Activated naive CD8-positive, alpha-beta T cell treated with anti-CD3 and anti-CD28 coated beads, Interleukin-2, amount 50 U/mL, for 24 hours (primary cell): ENCODE measurements at places on chromosomes 11 and 22.
A peak's percentile ranks its signal among the peaks of the same experiment; 100 is the strongest.

DNA sequence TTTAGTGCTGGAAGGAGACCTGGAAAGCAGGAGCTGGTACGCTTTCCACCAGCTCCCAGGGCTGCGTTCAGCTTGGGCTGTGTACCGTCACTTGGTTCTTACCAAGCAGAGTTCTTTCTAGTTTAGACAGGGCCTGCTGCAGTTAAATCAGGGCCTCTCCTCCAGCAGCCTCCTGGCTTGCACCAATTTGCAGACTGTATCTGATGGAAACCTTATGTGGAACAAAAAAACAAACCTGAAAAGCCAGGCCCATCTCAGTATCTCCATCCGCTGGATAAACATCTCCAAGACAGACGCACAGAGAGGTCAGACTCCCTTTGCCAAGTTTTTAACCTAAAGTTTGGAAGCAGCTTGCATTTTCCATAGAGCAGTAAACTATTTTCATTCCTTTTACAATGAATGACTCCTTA, 288.6 kb upstream of the SORL1-AS1 start:
- no peak for DNase-seq

DNA sequence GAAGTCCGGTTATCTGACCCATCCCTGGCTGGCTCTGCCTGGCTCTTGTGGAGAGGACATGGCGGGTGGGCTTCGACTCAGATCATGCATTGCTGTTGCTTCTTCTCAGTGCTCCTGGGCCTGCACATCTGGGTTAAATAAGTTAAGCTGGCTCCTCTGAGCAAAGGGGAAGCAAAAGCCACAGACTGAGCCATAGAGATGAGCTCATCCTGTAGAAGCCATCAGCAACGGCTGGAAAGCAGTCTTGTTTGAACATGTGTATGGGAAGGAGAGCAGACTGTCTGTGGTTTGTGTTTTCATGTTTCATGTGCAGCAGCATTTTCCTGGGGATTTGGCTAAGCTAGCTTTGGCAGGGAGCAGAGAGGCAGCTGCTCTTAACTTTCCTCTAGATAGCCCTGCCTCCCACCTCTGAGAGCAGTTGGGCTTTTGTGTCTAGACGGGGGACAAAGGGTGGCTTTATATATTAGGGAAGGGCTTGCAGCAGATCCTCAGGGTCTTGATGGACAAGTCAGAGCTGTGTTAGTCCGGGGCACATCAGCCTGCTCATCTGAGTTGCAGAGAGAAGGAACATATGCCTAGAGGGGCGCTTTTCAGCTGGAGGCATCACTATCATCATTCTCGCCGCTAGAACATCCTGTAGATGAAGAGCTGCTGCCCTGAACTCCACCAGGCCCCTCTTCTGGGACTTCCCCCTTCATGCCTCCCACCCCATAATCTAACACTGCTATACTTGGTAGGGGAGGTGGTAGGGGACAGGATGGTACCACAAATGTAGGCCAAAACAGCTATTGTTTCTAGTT, 14.9 kb downstream of the DCPS start:
- DNase-seq: peak; percentile 25

- no peak for DNase-seq
These were observed 37.2 kb upstream of the ACER3 start for GRCh38 chr11:76823481-76824028.

DNA sequence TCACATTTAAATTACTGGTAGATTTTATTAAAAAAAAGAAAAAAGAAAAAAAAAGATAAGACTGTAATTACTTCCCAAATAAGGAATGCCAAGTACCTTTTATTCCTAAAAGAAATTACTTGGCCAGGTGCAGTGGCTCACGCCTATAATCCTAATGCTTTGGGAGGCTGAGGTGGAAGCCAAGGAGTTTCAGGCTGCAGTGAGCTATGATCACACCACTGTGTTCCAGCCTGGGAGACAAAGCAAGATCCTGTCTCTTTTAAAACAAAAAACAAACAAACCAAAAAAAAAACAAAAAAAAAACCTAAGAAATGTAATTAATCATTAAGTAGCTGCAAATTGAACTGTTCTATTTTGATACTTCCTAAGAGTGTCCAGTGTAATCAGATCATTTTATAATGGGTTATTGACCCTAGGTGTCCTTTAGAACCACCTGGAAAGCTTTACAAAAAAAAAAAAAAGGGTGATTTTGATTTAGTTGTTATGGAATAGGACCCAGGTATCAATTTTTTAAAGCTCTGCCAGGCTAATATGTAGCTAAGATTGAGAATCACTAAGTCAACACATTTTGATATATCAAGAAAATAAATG, 10.8 kb downstream of the LIN7C start:
- no peak for DNase-seq

DNA sequence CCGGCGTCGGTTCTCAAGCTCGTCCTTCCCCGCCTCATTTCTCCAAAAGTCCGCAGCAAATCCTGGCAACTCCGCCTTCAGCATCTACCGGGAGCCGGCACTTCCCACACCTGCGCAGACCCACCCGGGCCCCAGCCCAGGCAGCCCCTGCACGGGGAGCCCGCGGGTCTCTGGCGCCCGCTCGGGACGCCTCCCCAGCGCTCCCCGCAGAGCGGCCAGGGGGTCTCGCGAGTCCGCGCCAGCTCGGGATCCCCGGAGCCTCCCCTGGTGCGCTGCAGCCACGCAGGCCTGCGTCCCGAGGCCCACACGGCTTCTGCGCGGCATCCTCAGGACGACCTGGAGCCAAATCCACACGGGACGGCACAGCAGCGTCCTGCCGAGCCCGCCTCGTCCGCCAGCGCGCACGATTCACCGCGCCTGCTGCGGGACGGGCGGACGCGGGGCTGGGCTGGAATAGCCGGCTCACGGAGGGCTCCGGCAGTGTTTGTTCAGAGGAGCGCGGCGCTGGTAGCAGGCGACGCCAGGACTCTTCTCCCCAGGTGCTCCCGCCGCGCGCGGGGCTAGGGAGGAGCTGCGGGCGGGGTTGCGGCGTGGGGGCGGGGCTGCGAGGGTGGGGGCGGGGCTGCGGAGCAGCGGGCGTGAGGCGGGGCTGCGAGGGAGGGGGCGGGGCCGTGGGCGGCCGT, 816 bp upstream of the PHRF1 start:
- no peak for DNase-seq

DNA sequence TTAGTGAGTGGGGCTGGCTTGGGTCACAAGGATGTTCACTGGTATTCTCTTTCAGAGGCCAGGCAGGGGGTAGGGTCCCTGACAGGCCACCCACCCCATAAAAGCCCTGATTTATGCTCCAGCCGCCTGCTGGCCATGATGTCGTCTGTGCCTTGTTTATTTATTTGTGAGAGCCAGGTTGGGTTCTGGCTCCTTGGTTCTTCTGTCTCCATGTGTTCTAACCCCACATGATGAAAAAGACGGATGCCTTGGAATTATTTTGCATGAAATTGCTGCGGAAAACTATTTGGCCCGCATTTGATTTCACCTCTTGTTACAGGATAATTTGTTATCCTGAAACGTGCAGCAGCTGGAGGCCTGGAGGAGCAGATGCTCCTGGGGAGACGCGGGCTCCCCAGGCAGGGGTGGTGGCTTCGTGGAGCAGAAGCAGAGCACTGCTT, 46.3 kb upstream of the WNT11 start:
- no peak for DNase-seq

- DNase-seq: no peak
These were observed 1321.8 kb downstream of the BRD1 start for GRCh38 chr22:48505891-48506290.

DNA sequence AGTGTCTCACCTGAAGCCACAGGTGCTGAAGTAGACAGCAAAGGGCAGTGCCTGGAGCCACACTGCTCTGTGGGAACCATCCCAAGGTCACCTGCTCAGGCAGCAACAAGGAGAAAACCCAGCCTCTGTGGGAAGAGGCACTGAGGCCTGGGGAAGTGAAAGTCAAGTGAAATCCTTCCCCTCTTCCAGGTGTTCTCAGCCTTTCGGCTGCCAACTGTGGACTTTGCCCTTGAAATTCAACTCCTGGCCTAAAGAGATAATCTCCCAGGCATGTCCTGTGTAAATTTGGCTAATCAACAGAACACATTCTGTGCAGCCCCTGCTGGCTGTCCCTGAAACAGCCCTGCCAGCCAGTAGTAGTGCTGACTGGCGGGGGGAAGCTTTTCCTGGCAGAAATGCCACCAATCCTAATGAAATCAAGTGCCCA, 112.1 kb downstream of the RPL27A start:
- no peak for DNase-seq

- no peak for DNase-seq
These were observed 38.6 kb downstream of the SERGEF start for GRCh38 chr11:17974246-17974645.

- no peak for DNase-seq
These were observed 15.4 kb upstream of the POU2AF2 start for GRCh38 chr11:111230122-111230465.

DNA sequence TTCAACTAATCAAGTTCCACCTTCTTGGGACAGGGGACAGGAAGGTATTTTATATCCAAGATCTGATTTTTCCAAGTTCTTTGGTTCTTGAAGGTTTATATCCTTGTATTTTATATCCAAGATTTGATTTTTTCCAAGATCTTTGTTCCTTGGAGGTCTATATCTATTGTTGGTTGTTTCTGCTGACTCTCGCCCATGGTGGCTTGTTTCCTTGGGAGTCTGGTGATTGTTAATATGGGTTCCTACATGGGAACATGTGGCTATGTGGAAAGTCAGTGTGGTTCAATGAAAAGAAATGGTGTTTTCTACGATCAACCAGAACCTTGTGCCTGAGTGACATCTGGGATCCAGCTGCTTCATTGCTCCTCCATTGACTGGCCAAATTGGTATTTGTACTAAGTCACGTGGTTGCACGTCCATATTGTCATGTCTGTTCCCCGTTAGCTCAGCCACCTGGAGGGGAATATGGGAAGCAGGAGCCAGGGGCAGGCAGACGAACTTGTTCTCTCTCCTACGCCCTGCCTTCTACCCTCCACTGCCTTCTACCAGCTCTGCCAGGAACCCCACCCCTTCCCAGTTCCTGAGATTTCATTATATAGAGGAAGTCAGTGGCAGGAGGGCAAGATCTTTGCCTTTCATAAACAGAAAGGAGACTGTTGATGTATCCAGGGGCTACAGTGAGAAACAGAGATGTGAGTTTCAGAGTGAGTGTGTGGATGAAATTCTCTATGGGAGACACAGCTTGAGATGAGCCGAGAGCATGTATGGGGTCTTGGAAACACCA, 11.1 kb upstream of the CSF2RB start:
- no peak for DNase-seq

- DNase-seq: no peak
These were observed 10.3 kb downstream of the MRGPRF start for GRCh38 chr11:69002570-69003231.

DNA sequence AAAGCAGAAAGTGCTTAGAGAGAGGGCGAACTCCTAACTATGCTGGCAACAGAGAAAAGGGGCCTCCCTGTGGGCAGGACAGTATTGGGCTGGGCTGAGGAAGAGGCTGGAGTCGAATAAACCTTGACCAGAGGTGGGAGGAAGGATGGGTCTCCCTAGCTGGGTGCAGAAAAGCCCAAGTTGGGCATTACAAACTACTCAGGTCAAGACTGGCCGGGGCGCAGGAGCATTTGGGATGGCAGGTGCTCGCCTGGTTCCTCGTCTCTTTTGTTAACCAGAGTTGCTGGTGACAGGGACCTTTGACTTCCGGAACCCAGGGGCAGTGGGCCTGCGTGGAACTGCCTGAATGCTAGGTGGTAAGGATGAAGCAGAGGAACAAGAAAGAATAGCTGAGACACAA, 80.3 kb upstream of the SHISAL1 start:
- DNase-seq: no peak

GRCh38 chr11:123798513-123799252, 7.5 kb downstream of the OR6M1 start:
- DNase-seq: no peak

- DNase-seq: no peak
These were observed 29.2 kb downstream of the FAR1 start for GRCh38 chr11:13697710-13698109.

- DNase-seq: no peak
These were observed 23.1 kb upstream of the RTN4R start for GRCh38 chr22:20291249-20291586.

- no peak for DNase-seq
These were observed 103.0 kb downstream of the C11orf58 start for GRCh38 chr11:16841481-16841880.

- DNase-seq: no peak
These were observed 30.9 kb upstream of the GRAMD4 start for GRCh38 chr22:46589141-46589748.

DNA sequence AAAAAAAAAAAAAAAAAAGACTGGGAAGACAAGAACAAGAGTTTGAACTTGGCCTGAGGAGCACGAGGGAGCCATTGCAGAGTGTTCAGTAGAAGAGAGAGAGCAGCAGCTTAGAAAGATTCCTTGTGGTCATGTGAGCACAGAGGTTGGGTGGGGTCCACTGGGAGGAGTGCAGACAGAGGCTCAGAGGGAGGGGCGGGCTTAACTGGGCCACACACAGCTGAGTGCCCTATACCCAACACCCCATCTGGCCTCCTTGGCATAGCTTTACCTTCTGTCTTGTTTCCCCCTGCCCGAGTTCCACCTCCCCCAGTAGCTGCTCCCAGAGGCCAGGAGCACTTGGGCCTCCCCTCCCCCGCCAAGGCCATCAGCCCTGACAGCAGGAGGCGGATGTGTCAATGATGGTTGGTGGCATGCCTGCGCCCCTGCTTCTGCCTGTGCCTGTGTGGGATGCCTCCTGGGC, 12.1 kb downstream of the C11orf86 start:
- no peak for DNase-seq

GRCh38 chr22:37618072-37618656, 9.5 kb downstream of the GGA1 start:
- DNase-seq: no peak

DNA sequence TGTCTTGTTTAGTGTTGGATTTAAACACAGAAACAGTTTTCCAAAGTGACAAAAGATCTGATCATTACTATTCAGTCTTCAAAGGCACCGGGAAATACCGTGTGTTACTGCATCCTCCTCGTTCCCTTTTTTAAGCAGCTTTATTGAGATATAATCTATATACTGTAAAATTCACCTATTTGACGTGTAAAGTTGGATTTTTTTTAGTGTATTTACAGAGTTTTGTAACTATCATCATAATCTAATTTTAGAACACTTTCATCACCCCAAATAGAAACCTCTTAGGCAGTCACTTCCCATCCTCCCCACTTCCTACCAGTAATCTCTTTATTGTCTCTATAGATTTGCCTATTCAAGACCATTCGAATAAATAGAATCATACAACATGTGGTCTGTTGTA, 1.4 kb downstream of the ANO5 start:
- no peak for DNase-seq

GRCh38 chr11:1310318-1310687, 871 bp upstream of the TOLLIP start:
- no peak for DNase-seq

DNA sequence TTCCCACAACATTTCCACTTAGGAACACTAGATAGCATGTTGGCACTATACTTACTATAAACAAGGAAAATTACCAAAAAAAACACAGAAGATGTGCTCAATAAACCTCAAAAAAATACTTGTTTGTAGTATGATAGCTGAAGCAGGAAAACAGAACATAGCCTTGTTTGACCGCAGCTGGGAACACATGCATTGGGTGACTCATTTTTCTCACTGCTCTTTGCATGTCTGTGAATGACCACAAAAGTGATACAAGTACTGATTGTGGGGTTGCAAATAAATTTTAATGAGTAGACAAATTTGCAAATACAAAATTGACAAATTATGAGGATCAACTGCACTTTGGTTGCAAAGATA, 22.8 kb upstream of the GUCY1A2 start:
- DNase-seq: no peak

- no peak for DNase-seq
These were observed 65.4 kb downstream of the MTMR3 start for GRCh38 chr22:29948385-29948769.
